ENCODE measurements at places on chromosomes 11 and 22. TPM values are rescaled to one million over a fixed set of nuclear protein-coding genes. Genes with fewer than 3 reads are reported as not detected.

GRCh38 chr22:49721211-49721763 lies 106.4 kb downstream of the BRD1 start:
- DNase-seq, result no peak

GRCh38 chr22:44244265-44244822 lies 63.6 kb downstream of the PARVG start:
- no peak for DNase-seq

The RAB38 gene
- total RNA-seq, result 2.5 TPM

GRCh38 chr11:8102965-8103364 lies 22.0 kb downstream of the TUB start:
- DNase-seq, result no peak

The KCNQ1OT1 gene
- total RNA-seq, result 0.77 TPM

DNA sequence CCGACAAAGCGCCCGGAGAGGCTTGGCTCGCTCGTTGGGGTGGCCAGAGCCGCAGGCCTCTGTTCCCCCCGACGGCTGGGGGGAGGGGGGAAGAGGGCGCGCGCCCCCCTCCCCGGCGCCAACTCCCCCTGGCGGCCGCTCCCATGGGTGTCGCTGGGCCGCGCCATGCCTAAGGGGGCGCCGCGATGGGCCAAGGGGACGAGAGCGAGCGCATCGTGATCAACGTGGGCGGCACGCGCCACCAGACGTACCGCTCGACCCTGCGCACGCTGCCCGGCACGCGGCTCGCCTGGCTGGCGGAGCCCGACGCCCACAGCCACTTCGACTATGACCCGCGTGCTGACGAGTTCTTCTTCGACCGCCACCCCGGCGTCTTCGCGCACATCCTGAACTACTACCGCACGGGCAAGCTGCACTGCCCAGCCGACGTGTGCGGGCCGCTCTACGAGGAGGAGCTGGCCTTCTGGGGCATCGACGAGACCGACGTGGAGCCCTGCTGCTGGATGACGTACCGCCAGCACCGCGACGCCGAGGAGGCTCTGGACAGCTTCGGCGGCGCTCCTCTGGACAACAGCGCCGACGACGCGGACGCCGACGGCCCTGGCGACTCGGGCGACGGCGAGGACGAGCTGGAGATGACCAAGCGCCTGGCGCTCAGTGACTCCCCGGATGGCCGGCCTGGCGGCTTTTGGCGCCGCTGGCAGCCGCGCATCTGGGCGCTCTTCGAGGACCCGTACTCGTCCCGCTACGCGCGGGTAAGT lies 1.4 kb downstream of the KCNC1 start:
- DNase-seq, result no peak

The HIC2 gene
- 2.4 TPM for total RNA-seq

The OR5A1 gene
- not detected for total RNA-seq

GRCh38 chr11:121099364-121099763 lies 1.7 kb upstream of the TECTA start:
- DNase-seq, result no peak

The FGF19 gene
- total RNA-seq, result not detected

The CNIH2 gene
- 0.98 TPM for total RNA-seq

GRCh38 chr11:64859542-64860414 lies 15.3 kb upstream of the CDC42BPG start:
- no peak for DNase-seq

The TTC36 gene
- total RNA-seq, result 0.69 TPM

- no peak for DNase-seq
Measured at GRCh38 chr22:40524392-40525249, 111.9 kb downstream of the MRTFA start.

The FAM227A gene
- total RNA-seq, result 0.80 TPM

- no peak for DNase-seq
Measured at GRCh38 chr22:37273846-37274225, 8.5 kb upstream of the CYTH4 start.

GRCh38 chr11:22079133-22079872 lies 113.6 kb upstream of the ANO5 start:
- no peak for DNase-seq

GRCh38 chr11:80779905-80780605 lies 1339.2 kb upstream of the TENM4 start:
- no peak for DNase-seq
